ENCODE measurements at places on chromosomes 3 and 15.

DNA sequence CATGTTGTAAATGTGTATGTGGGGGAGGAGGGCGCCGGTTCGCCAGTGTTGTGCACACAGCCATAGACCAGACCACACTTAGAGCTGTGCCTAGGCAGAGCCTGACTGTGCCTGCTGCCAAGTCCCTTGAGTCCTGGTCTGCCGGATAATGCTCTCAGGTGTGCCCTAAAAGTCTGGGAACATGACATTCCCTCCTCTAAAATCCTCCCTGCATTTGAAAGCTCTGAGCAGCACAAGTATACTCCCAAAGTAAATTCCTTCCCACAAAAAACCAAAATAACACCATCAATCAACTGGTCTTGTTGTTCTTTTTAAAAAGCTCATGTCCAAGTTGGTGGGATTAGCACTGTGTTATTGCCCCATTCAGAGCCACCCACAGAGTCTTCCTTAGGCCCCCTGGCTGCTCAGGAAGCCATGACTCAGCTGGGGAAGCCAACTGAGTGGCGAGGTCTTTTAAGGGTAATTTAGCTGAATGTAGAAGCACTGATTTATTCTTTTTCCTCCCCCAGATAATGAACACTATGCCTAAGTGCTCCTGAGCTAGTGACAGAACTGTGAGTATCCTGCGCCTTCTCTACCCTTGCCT is 147.8 kb upstream of the MCTP2 start:
- peak; percentile 33 for DNase-seq

DNA sequence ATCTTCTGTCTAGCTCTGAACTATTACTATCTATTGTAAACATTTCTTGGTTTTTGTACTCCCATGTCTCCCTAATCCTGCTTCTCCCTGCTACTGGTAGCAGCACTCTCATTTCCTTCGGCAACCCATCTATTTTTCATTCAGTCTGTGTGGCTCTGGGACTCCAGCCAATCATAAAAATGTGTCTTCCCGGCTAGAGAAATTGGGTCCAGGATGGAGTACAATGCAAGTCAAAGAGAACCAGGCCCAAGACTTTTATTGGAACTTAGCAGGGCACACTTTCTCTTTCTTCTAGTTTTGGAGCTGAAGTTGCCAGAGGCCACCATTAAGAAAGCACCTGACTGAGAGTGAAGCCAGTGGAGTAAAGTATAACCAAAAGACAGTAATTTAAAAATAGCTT is 22.8 kb upstream of the ARHGEF26 start:
- DNase-seq: no peak

GRCh38 chr3:47612879-47613278 is 34.2 kb upstream of the CSPG5 start:
- DNase-seq: no peak

DNA sequence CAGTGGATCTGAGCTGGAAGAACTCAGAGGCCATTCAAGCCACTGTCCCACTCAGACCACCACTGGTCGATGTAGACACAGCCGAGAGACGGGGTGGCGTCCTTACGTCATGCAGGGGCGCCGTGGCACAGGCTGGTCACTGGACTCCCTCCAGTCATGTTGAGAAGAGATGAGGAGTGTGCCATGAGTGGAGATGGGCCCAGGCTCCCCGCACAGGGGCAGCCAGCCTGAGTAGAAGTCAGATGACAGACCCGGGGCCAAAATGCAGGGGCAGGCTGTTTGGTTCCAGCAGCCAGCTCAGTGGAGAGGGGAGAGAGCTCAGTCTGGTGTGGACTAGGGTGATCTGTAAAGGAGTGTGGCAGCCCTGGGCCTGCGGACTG is 33.4 kb upstream of the KIF23 start:
- no peak for DNase-seq

- no peak for DNase-seq
Observed at GRCh38 chr15:88440021-88440420, 27.2 kb downstream of the MRPL46 start.

GRCh38 chr3:67819447-67819846 is 165.0 kb upstream of the SUCLG2 start:
- no peak for DNase-seq

DNA sequence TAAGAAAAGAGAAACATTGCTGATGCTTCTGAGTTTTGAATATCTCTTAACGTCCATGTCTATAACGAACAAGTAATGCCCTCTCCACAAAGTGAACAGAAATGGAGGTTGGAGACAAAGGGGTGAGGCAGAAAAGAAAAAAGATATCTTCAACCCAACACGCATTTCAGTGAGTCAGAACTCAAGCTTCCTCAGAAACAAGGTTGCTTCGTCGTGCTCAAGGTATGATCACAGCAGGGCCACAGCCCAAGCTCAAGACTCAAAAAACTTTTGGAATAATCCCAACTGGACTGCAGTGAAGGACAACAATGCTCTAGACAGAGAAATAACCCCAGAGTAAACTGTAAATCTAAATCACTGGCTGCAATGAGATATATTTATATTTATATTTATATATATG is 18.9 kb downstream of the WNT5A start:
- no peak for DNase-seq

DNA sequence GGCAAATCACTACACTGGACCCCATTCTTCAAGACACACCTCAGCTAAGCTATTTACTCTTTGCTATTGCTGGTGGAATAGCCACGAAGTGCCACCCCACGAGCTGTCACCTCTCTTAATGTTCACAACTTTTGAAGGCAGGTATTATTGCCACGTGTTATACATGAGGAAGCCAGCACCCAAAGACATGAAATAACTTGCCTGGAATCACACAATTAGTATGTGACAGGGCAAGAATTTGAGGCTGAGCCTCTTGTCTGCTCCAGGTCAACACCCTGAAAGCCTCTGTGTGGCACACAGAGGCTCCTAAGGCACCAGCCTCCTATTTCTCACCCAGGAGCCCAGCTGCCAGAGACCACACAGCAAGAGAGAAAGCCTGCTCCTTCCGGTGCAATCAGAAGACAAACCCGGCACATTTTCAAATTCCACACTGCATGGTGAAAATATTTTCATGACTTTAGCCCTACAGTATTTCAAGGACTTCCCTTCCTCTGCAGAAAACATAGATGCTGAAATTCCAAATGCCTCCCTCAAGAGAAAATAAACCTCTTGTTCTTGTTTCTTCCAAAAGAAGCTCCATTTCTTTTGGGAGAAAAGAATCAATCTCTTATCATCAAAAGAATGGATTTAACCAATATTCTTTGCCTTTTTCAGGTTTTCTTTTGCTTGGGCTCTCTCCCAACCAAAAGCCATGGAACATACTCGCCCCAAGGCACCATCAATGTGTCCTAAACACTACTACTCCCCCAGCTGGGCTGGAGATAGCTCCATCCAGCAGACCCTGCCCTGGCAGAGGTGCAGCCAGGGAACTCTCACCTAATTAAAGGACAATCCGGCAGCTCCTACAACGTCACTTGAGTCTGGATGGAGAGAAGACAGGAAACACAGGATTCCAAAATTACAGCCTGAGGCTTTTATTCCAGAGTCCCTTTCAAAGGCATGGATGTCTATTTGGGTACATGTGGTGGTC is 84.7 kb upstream of the THBS1 start:
- DNase-seq: no peak

GRCh38 chr3:112650482-112650881 is 9.5 kb upstream of the CCDC80 start:
- DNase-seq: no peak

DNA sequence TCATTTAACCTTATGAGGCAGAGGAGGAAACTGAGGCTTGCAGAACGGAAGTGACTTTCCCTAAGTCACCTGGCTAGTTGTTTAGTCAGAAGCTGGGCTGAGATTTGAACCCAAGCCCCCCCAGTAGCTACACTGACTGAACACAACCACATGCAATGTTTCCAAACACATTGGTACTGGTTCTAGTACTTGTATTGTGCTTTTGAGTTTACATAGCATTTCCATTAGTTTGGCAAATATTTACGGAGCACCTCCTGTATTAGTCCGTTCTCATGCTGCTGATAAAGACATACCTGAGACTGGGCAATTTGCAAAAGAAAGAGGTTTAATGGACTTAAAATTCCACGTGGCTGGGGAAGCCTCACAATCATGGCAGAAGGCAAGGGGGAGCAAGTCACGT is 56.3 kb upstream of the ITGA11 start:
- no peak for DNase-seq

DNA sequence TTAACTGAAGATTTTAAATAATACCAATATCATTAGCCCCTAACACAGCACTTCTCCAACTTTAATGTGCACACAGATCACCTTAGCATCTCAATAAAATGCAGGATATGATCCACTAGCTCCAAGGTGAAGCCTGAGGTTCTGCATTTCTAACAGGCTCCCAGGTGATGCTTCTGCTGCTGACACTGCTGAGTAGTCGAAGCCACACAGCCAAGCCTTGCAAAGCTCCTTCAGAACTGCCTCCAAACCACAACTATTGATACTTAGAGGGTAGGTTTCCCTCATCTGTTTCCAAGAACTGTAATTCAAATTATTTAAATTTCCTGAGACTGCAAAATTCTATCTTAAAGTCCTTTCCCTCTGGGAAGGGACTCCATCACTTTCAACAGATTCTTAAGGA is 3.9 kb downstream of the RIOX2 start:
- DNase-seq: no peak

- DNase-seq: no peak
Observed at GRCh38 chr3:24166515-24166914, 221.4 kb downstream of the NR1D2 start.

DNA sequence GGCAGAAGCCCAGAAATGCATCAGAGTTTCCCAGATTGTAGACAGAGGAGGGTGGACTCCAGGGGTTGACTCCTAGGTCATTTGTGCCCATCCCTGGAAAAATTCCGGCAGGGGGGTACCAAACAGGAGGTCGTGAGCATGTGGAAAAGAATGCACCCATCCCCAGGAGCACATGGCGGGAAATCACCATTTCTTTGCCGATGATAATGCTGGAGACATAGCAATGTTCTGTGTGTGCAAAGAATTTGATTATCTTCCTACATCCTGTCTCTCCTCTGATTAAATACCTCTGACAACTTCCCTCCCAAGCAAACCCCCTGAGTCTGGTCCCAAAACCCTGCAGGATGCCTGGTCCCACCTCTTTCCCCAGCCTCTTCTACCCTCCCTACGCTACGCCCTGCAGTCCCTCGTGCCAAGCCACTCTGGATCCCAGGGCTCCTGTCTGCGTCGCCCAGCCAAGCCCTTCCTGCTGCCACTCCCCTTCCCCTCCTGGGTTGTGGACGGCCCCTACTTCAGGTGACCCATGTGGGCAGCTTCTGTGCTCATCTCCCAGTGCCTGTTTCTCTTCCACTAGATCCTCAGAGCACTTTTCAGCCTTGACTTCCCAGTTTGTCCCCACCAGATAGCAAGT is 15.8 kb downstream of the WNT7A start:
- DNase-seq: no peak

- DNase-seq: no peak
Observed at GRCh38 chr3:116233711-116234357, 211.5 kb downstream of the LSAMP start.

- DNase-seq: no peak
Observed at GRCh38 chr3:38542401-38543298, 46.5 kb downstream of the EXOG start.

Measured in right kidney (tissue), 9 donors.